Activated CD4-positive, alpha-beta T cell treated with anti-CD3 and anti-CD28 coated beads for 24 hours (primary cell): ENCODE measurements at places on chromosomes 5 and 9.

- DNase-seq = no peak
Measured at GRCh38 chr5:142869886-142870285, 99.7 kb downstream of the ARHGAP26 start.

DNA sequence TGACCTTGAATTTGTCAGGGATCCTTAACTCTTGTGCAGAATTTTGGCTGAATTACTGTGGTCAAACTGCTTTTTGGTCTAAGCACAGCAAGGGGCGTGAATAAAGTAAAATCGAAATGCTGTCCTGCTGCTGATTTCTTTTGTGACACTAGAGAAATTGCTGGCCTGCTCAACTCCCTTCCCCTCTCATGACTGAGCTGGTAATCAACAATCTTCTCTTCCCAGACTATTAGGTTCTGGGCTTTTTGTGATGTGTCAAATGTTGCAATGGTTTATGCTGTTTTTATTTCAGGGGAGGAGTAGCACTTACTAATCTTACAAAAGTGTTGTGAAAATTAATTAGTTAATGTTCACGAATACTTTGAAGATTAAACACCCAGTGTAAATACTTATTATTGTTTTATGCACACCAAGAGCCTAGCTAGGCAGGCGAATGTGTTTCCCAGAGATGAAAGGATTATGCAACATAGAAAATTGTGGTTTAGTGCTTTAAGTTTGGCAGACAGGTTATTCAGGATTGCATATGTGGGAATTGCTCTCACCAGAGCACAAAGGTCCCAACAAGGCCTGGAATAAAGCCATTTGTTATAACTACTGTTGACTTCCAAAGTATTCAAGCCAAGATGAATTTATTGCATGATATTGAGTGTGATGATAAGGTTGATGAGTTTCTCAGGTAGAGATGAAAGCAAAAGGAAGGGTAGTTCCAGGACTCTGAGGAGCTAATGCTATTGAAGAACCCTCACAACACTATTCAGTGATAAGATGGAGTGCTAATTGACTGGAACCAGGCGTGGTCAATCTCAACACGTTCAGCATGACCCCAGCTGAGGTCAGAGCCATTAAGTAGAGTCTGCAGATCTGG, 280.7 kb upstream of the ZNF608 start:
- no peak for DNase-seq

GRCh38 chr9:77453825-77454647, 194.1 kb downstream of the GNA14 start:
- DNase-seq = no peak

DNA sequence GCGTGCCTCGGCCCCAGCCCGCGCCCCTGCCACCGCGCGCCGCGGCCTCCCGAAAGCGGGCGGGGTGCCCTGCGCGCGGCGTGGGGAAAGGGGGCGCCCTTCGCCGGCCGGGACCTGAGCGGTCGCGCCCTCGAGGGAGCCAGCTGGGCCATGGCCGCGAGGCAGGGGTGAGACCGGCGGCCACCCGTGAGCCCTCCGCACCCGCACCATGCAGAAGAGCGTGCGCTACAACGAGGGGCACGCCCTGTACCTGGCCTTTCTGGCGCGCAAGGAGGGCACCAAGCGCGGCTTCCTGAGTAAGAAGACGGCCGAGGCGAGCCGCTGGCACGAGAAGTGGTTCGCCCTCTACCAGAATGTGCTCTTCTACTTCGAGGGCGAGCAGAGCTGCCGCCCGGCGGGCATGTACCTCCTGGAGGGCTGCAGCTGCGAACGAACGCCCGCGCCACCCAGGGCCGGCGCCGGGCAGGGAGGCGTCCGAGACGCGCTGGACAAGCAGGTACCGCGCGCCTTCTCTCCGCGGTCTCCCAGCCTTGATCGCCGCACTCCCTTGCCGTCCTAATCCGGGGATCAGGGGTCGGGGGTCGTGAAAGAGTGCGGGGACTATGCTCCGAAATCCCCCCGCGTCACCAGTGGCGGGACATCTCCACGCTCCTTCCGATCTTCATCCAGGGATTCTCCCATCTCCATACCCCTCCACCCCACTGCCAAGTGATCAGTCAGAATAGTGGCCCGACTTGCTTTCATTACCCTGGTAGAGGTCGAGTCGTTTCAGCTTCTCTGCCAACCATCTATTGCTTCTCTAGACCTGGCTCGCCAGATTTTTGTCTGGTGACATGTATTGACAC, 590 bp downstream of the RASGRF2 start:
- peak; percentile 29 for DNase-seq

GRCh38 chr5:61910771-61911170, 395.2 kb upstream of the KIF2A start:
- no peak for DNase-seq

- no peak for DNase-seq
Measured at GRCh38 chr9:121620777-121621449, 30.5 kb upstream of the DAB2IP start.

DNA sequence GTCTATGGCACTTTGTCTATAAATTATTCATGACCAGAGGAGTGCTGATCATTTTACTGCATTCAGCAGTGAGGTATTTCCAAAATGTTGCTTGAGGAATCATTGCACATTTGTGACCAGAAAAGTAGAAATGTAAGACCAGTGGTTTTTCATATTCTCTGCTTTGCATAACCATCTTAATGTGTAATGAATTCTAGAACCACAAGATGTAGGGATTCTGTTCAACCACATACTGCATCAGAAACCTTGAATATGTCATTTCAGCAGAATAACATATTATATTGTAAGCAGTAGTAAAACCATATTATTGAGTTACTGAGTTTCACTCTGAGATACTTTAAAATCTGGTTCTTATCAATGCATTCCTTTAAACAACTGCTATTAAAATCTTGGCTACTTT, 1243.4 kb downstream of the MAT2B start:
- no peak for DNase-seq

DNA sequence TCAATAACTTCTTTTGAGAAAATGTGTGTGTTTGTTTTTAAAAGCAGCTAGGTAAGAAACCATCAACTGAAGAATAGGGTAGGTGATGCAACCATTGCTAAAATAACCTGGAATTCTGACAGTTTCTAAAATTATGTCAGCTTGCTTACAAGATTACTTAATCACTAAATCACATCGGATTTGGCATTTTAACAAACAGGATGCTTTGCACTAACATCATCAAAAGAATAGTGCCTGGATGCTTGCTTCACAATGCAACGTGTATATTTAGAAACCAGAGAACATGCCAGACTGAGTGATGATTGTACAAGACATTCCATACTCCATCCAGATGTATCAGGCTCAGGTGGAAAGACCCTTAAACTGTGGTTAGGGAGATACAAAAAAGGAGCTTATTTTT, 43.9 kb downstream of the PAM start:
- no peak for DNase-seq

- DNase-seq = no peak
Measured at GRCh38 chr5:66013397-66013796, 87.0 kb downstream of the ERBIN start.

DNA sequence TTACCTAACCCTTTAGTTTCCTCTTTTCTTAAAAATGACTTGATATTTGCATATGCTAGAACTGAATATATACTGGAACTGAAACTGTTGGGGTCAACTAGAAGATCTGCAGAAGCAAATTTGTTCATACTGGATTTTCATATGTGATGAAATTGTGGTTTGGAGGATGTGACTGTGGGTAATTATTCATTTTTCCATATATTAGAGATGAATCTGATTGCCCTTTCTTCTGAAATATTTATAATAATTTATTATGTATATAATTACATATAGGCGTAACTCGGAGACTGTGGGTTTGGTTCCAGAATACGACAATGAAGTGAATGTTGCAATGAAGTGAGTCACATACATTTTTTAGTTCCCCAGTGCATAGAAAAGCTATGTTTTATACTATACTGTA, 149.1 kb downstream of the ATP10B start:
- no peak for DNase-seq

GRCh38 chr5:98968056-98968564, 39.3 kb upstream of the CHD1 start:
- DNase-seq = no peak

GRCh38 chr5:133932441-133933168, 35.8 kb downstream of the C5orf15 start:
- no peak for DNase-seq

DNA sequence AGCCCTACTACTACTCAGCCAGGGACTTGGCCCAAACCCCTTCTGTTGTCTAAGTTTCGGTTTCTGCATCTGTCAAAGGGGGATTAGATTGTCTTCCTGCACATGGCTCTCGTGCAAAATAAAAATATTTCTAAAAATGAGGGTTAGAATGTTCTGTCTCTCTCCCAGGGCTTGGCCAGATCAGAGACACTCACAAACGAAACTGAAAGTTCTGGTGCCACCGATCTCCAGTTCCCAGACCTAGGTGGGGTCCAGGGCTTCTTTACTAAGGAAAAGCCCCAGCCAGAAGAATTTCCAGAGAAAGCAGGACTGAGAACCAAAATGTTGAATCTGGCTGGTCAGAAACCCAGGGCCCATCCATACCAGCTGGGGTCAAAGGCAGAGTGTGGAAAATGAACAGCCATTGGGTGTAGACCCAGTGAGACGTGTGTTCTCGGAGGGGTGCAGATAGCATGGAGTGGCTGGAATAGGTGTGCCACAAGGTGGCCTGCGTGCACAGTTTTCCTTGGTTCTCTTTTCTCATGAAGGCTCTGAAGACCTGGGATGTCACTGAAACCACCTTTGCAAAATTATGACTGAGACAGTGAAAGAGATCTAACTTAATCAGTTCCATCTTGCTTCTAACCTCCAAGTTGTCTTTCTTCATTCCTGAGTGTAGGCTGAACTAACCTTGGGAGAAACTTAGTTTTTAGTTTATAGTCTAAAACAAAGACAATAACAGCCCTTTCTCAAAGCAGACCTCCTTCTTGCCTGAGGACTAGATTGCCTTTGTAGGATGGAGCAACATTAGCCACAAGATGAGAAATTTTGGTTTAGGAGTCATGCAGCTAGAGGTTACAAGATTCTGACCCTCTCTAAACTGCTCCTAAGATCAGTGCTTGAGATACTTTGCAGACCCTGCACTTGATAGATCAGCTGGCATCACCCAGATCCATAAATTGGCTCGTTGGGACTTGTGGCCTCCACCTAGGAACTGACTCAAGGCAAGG, 2.3 kb upstream of the SLC23A1 start:
- no peak for DNase-seq

- no peak for DNase-seq
Measured at GRCh38 chr5:156414391-156414790, 87.4 kb downstream of the SGCD start.

DNA sequence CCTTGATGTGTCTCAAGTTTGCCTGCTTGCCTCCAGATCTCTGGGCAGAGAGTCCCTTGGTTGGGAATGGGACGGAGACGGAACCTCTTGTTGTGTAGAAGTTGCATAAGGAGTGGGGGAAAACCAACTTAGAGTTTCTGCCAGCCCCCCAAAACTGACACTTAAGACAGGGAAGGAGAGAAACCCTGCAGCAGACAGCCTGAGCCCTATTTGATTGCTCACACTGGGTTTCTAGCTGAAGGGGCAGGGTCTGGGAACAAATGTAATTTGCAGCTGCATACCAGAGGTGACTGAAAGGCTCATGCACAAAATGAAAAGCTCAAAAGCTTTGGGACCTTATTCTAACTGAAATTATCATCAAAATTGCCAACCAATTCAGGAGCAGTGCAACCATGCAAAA, 254.5 kb downstream of the RASEF start:
- no peak for DNase-seq

DNA sequence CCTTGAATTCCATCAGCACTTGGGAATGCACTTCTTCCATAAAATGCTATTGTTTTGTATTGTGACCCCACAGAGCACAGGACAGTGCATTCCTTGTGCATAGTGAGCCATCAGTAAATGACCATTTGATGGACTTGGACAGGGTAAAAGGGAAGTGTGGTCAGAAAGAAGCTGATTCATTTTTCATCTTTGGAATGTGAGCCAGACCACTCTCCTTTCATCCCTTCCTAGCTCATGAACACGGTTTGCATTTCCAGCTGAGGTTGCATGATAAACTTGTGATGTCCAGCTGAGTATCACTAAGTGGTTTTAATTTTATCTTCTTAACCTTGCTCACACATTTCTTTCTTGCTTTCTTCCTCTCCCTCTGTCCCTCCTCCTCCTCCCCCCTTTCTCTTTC, 101.3 kb downstream of the NUDT12 start:
- no peak for DNase-seq

- DNase-seq = no peak
Measured at GRCh38 chr5:172915514-172915913, 43.7 kb upstream of the RPL26L1 start.

- no peak for DNase-seq
Measured at GRCh38 chr5:157855404-157855994, 3.4 kb downstream of the CLINT1 start.

DNA sequence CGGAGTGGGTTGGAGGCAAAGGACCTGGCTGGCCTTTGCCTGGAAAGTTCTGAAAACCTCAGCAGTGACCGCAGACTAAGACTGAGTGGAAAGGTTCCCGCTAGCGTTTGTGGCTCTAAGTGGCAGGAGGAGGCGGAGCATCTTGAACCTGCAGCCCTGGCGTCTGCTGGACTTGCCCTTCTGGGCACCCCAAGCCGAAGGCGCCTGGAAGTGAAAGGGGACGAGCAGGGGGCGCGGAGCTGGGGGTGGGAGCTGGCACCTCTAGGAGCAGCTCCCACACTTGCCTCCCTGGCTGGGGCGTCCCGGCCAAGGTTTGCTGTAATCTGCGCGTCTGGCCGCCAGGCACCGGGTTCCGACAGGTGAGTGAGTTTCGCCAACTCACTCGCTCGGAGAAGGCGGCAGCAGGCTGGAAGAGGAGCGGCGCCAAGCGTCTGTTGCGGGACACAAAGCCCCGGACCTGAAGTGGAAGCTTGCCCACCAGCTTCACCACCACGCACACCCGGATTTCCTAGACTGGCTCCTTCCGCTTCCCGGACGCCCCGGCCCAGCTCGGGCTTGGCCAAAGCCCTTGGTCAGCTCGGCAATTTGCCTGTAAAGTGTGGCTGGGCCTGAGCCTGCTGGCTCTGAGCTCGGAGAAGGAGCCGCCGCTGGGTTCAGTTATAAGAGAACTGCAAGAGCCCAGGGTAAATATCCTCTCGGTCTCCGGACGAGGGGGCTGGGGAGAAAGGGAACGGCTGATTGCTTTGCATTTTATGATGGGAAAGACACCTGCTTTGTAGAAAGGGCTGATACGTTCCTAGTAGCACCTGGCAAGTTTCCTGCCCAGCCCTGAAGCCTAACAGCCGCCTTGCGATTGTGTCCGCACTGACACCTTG, at the start of gene GNA14:
TSS of gene GNA14 (minus strand) at position 89 of the 875 bp plus-strand sequence. CDS start 529 bp downstream, outside the sequence.
- no peak for DNase-seq

DNA sequence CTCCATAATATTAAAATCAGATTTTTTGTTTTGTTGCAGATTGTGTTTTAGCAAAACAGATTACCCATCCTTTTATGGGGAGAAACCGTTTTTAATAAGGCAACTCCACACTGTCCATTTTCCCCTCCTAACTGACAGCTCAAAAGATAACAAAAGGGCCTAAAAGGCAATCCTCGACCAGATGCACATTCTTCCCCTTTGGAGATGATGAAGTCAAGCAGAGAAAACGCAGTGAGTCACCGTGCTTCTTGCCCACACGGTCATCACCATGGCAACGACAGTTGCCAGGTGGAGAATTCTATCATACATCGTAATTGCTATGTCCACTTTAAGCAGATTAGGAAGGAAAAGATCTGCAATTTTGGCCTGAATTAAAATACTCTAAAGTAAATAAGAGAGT, 96.4 kb downstream of the DIRAS2 start:
- no peak for DNase-seq
